ENCODE measurements at places on chromosomes 13 and 19.

- peak; percentile 37 for DNase-seq
Observed at GRCh38 chr19:42216653-42217519, 591 bp downstream of the DEDD2 start.

GRCh38 chr13:52665325-52665724 lies 12.7 kb downstream of the SUGT1 start:
- no peak for DNase-seq

GRCh38 chr13:64925284-64925683 lies 2304.9 kb downstream of the PCDH9 start:
- DNase-seq, result no peak

GRCh38 chr19:5914358-5914774 lies 312 bp downstream of the CAPS start:
- no peak for DNase-seq

DNA sequence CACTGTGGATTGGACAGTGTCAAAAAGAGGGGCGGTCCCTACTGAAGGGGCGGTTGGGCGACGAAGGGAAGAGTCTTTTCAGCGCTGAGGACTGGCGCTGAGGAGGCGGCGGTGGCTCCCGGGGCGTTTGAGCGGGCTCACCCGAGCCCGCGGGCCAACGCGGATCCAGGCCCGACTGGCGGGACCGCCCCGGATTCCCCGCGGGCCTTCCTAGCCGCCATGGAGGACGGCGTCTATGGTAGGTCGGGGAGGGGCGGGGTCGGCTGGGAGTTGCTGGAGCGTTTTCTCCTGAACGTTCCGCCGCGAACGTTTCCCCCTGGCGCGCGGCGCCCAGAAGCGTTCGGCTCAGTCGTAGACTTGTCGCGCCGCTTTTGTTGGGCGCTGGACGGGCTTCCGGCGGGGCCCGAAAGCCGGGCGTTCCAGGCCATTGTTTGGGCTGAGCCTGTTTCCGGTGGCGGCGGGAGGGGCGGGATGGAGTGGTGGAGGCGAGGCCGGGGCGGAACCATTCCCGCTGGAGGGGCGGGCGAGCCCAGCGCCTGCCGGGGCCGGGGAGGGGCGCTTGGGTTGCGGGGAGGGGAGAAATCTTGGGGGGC lies at the start of gene CYTH2:
CYTH2 (plus strand) TSS at position 81 of the 593 bp plus-strand sequence; CDS start at position 220, 139 bp downstream.
- peak; percentile 69 for DNase-seq

DNA sequence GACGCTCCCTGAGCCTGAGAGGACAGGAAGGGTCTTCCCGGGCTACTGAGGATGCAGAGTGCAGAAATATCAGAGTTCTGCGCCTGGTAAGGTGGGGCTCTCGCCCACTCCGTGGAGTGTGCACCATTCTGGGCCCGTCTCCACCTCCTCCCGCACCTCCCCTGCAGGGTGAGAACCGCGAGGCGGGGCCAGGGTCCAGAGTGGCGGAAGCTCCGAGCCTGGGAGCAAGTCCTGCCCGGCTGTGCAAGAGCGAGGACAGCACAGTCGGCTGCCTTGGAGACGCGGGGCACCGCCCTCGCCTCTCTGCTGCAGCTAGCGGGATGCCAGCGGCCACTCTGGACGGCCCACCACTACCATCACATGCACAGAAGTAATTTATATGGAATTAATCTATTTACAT lies 2304.4 kb downstream of the PCDH9 start:
- no peak for DNase-seq

DNA sequence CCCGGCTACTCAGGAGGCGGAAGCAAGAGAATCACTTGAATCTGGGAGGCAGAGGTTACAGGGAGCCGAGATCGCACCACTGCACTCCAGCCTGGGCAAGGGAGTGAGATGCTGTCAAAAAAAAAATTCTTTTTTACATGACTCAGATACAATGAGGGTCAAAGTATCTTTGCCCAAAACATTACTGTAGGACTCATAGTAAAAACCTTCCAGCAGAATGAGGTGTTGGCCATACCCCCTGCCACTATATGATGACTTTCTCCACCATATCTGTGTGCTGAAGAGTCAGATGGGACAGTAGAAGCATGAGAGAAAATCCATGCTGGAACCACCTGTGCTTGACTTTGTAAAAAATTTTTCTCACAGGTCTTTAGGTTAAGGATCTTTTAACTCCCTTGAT lies 86.7 kb downstream of the COL4A2 start:
- DNase-seq, result no peak

DNA sequence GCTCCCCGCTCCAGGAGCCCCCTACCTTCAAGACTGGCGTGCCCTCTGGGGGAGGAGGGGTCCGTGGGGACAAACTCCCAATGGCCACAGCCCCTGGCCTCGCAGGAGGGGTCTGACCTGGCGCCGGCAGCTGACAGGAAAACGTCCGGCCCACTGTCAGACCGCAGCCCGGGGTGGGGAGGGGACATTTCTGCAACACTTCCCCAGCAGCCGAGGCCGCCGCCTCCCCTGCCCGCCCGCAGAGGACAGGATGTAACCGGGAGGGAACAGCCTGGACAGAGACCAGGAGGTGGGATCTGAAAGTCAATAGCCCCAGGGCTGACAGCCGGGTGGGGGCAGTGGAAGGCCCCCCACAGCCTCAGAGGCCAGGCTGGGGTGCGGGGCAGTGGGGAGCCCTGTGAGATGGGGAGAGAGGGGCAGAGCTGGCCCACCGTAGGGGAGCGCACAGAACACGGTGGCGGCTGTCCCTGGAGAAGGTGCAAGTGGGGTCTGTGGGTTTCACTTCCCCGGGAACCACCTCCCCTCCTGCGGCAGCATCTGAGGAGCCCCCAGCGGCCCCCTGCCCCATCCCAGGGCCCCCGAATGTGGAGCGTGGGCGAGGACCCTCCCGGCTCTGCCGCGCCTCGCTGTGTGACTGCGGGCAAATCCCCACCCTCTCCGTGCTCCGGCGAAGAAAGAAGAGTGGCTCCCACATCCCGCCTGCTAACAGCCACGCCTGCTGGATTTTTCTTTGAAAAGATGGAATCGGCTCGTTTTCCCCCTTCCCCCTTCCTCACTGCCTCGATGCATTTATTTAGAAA lies at the start of gene PEAK3:
PEAK3 (minus strand) TSS at position 114 of the 800 bp plus-strand sequence. CDS start 1,244 bp downstream, outside the sequence.
- no peak for DNase-seq

- DNase-seq, result no peak
Observed at GRCh38 chr19:50724522-50725217, 1.5 kb downstream of the CLEC11A start.

DNA sequence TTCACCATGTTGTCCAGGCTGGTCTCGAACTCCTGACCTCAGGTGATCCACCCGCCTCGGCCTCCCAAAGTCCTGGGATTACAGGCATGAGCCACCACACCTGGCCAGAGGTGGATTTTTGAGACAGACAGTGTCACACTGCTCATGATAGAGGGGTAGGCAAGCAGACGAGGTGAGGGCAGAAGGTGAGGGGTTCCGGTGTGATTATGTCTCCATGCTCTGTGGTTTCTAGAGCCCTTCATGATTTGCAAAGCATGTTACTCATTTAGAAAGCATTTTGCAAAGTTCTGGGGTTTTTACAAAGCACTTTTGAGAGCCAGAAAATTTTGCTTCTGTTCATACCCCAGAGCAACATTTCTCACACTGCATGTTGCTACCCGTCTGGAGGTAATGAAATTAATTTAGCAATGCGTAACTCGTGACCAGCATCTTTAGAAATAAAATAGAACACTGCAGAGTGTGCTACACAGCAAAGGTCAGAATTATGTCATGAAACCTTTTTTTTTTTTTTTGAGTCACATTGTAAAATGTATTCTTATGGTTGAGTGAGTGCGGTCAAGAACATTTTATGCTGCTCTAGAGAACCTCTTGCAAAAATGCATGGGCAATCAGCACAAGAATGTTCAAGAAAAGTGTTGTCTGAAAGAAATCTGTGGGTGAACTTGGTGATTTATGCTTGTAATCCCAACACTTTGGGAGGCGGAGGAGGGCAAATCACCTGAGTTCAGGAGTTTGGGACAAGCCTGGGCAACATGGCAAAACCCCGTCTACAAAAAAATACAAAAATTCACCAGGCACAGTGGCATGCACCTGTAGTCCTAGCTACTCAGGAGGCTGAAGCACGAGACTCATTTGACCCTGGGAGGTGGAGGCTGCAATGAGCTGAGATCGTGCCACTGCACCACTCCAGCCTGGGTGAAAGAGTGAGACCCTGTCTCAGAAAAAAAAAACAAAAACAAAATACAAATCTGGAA lies 58.0 kb downstream of the MAP4K1 start:
- DNase-seq, result no peak

Measured in NCI-H2029 (cell line).